ENCODE measurements at places on chromosomes 2 and 18. TPM values are rescaled to one million over a fixed set of nuclear protein-coding genes. Genes with fewer than 3 reads are reported as not detected.

DNA sequence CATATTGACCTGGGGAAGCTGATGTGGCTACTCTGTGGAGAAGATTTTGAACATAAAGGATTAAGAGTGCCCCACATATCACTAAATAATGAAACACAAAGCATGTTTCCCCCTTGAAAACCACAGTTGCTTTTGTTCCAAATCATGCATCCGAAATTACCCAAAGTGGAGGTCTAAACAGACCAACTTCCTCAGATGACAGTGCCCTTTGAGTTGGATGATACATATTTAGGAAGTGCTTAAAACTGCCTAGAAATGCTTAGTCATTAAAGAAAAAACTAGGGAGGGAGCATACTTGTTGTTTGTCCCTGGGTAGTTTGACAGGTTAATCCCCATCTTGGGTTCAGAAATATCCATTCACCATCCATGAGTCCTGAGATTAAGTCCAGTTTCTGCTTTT lies 1070.3 kb downstream of the SUCLG1 start:
- H3K36me3 ChIP-seq, result no peaks in the 10 kb centered on the region
- H3K27ac ChIP-seq, result no peak overlapping the region
- no peak overlapping the region for H3K4me3 ChIP-seq
- no peaks in the 10 kb centered on the region for H3K27me3 ChIP-seq

DNA sequence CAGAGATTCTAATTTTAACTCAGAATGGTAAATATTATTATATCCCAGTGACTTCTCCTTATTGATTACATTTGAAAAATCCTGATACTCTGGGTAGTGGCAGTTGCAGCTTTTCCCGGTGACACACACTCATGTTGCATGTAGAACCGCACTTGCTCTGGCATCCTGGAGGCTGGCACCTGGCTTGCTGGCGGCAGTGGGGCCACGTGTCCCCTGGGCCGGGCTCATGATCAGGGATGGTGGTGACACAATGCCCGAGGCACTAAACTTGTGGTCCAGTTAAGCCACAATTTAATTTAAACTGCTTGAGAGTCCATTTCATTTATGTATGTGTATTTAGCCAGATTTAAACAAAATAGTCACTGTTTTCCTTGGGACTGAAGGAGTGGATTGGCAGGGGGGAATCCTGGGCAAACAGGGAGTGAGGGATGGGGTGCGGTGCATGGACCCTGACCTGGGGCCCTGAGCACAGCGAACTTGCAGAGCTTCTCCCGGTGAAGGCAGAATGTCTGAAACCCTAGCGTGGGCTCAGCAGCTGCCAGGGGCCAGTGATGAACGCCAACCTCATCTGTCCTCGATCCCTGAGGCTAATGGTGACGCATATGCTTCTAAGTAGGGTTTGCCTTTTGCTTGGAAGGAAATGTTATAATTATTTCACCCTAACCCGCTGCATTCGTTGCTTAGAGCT lies 50.0 kb downstream of the KCNG2 start:
- H3K27me3 ChIP-seq, result no peaks in the 10 kb centered on the region
- H3K4me3 ChIP-seq, result no peak overlapping the region
- no peaks in the 10 kb centered on the region for H3K36me3 ChIP-seq
- H3K4me1 ChIP-seq, result no peaks in the 10 kb centered on the region
- DNase-seq, result peak; percentile 42

- no peaks in the 10 kb centered on the region for H3K36me3 ChIP-seq
- no peaks in the 10 kb centered on the region for H3K27me3 ChIP-seq
- peaks cover 21% of the 10 kb centered on the region for H3K4me1 ChIP-seq
- peak overlapping the region; percentile 92 for H3K27ac ChIP-seq
- no peak overlapping the region for H3K4me3 ChIP-seq
- no peak for DNase-seq
Observed at GRCh38 chr2:238286095-238286494, 2.3 kb downstream of the PER2 start.

ARHGAP28 gene
- 58.5 TPM for total RNA-seq
